ENCODE measurements at places on chromosomes 5 and 9. TPM values are rescaled to one million over a fixed set of nuclear protein-coding genes. Genes with fewer than 3 reads are reported as not detected.

DNA sequence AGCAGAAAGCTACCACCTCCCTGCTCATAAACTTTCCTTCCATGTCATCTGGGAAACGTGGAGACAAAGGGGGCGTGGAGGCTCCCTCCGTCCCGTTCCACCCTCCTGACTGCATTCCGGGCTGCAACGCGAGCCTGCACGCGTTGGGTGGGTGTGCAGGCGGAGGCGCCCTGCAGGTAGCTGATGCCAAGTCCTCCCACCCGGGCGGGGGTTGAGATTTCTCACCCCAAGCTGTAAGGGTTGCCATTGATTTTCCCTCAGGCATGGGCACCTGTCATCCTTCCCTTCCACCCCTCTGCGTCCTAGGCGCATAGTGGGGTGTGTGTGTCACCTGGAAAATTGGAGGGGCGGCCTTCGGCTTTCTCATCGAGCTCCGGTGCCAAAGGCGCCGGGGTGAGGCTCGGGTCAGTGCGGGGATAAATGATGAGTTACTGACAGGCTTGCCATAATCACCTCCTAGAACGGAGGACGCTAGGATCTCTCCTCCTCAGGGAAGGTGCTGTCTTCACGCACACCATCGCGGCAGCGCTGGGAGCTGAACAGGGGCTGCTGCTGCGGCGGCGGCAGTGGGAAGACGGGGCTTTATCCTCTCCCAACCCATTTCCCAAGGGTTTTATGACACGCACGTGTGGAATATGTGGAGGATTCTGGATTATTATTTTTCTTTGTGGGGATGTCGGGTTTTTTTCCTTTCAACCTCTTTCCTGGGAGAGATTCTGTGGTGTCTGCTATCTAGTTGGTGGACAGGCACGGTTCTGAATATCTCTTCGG lies 973 bp downstream of the PLPPR1 start:
- no peak for DNase-seq

GRCh38 chr9:133942206-133942975 lies 49.7 kb downstream of the VAV2 start:
- no peak for DNase-seq

DNA sequence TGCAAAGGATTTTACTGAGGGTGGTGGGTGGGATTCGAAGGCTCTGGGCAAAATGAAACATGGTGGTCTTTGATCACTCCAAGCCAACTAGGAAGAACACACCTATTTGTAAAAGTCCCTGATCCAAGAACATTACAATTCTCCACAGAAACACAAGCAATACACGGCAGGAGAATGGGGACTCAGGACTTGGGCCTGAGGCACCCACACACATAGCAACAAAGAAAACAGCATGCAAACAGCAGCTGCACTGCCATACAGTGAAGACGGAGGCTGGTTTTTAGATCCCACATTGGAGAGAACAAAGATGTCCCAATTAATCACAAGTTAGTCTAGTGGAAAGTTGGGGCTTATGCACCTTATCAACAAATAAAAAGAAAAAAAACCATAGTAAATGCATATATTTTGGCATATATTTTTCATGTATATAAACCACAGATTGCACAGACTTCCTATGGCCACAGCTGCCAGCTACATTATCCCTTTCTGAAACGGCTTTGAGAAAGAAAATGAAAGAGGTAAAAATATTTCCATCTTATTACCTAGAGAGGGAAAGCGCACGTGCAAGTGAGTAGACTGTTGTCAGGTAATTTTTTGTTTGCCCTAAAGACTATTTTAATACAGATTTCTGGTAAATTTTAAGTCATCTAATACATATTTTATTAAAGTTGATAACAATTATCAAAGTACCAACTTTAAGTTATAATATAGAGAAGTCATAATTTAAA lies 410.9 kb downstream of the BNC2 start:
- no peak for DNase-seq

GRCh38 chr9:130243015-130243881 lies 22.3 kb upstream of the HMCN2 start:
- peak; percentile 43 for DNase-seq

GRCh38 chr5:1086137-1086536 lies 25.7 kb downstream of the SLC12A7 start:
- DNase-seq = no peak

- no peak for DNase-seq
These were observed 30.4 kb downstream of the RASGRF2 start for GRCh38 chr5:80990527-80990926.

- DNase-seq = no peak
These were observed 164.9 kb upstream of the SEMA6A start for GRCh38 chr5:116739571-116739970.

DNA sequence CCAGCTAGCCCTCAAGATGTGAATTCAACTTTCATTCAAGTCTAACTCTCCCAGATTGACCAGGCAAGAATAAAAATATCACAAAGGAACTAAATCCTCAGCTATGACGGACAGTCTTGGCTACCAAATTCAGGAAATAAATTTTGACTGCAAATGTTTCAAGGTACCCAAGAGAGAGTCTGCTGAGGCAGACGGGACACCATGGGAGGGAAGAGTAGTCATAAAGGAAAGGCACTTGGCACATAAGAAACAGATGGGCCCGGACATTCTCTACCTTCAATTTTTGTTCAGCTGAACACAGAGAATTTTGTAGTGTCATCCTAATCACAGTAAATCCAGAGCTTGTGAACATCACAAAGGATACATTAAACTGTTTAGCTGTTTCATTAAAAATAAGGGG lies 390.0 kb downstream of the DTWD2 start:
- DNase-seq = no peak

DNA sequence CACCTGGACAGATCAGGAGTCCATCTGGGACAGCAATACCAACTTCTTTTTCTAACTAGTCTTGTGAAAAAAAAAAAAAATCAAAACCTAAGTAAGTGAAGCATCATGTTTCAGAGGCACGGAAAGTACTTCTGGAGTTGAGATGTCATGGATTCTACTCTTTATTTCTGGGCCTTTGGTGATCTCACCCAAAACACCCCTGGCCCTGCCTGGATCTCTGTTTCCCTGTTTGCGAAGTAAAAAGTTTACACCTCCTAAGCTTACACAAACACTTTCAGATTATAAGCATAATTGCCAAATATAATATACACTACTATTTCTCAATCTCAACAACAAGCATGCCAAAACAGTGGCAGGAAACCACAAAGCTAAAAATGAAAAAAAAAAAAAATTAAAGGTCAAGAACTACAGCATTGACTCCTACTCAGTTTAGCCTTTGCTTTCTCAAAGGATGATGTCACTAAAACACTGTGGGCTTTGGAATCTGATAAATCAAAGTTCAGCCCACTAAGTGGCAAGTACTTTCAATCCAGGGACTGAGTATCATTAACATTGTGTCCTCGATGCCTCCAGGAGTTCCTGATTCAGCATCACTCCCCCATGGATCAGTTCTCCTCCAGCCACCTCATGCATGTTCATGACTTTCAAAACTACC lies 291.9 kb downstream of the NFIB start:
- no peak for DNase-seq

DNA sequence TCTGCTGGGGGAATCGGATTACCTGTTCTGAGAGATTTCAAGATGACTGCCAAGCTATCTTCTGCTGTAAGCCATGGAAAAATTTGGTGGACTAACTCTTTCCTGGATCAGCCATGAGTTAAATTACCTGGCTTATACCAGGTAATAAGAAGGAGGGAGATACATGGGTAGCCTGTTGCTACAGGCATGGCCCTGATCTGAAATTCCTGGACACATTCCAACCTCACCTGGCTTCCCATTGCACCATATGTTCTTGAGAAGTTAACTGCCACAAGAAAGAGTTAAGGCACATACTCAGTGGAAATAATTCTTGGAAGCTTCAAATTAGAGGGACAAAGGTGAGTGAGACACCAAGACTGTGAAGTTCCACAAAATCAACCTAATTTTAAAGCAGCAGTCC lies 371.3 kb downstream of the ACTL7B start:
- DNase-seq = no peak

DNA sequence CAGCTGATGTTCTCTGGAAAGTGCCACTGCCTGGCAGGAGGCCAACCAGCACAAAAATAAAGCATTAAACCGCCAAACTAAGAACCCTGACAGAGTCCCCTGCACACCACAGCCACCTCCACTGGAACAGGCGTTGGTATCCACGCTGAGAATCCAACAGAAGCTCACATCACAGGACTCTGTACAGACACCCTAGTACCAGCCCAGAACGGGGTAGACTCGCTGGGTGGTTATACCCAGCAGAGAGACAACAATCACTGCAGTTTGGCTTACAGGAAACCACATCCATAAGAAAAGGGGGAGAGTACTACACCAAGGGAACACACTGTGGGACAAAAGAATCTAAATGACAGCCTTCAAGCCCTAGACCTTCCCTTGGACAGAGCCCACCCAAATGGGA lies 15.0 kb upstream of the POU5F2 start:
- DNase-seq = no peak

DNA sequence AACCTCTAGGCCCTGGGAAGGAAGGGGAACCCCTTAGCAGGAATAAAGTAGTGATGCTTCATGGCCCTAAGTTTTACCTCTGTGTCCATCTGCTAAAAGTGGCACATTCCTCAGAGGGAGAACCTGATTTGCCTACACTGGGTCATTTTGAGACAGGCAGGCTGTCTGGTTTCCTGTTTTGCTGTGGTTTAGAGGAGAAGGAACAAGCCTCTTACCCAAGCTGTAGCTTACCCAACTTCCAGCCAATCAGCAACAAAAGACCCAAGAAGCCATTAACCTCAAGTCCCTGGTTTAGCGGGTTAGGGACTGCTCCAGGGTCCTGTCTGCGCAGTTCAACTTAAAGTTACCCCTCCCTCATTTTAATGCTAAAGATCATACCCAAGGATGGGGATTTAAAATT lies 411.0 kb downstream of the MAT2B start:
- no peak for DNase-seq

DNA sequence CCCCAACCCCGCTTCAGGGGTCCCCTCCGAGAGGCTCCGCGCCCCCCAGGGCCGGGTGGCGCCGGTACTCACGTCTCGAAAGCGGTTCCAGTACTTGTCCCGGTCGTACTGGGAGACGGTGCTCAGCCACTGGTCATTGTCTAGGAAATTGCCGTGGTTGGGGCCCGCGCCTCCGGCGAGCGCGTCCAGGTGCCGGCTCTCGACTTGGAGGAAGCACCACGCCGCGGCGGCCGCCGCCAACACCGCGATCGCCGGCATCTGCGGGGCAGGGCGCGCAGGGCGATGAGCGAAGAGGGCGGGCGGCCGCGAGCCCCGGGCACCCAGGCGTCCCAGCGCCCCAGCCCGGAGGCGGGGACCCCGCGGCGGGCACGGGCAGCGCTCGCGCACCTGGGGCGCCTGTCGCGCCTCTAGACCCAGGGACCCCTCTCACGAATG lies 808 bp downstream of the SPOCK1 start:
- DNase-seq = no peak

DNA sequence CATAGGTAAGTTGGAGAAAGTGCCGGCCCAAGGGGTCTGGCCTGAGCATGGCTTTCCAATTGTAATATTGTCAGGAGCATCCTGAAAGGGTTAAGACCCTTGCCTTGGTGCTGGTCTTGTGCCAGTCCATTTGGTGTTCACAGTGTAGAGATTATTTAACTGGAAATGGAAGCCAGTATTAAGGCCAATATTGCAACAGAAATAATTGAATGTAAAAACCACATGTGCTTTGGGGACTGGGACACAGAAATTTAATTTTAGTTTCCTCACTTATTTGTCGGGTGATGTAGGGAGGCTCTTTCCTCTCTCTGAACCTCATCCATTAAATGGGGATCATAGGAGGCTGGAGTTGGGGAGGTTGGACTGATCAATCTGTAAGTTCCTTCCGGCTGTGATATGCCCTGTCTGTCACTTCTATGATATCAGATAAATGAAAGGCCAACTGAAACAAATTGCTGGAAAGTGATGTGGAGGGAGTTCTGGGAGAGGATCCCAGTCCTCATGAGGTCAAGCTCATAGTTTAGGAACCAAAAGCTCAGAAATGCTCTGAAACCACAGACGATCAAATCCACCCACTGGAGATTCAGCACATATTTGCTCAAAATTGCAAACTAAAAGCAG lies 54.8 kb upstream of the COL15A1 start:
- no peak for DNase-seq

DNA sequence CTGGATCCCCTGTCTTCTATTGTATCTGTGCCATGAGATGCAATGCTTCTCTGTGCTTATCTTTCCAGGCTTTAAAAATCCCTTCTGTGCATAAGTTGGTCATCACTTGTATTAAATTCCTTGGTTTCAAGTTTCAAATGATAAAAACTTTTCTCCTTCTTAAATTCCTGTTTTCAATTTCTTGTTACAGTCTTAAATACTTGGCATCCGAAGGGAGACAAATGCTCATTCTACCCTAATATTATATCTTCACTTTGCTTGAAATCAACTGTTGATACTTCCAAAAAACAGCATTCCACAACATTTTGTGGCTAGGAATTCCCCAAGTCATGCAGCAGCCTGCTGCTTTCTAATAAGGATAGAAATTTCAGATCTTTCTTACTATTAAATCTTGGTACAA lies 413.2 kb upstream of the ACTBL2 start:
- DNase-seq = peak; percentile 21

- DNase-seq = no peak
These were observed 4.4 kb upstream of the SHISAL2B start for GRCh38 chr5:64685866-64686265.

The SLC27A4 gene
- 23.3 TPM for total RNA-seq

The TMEM252 gene
- not detected for total RNA-seq

The GPR151 gene
- total RNA-seq = not detected

The FOXD4L4 gene
- total RNA-seq = not detected

The CYLC2 gene
- not detected for total RNA-seq

Measured in SJSA1 (cell line).